Activated T-cell treated with anti-CD3 and anti-CD28 coated beads for 1 hour (primary cell): ENCODE measurements at places on chromosomes 5 and 9.

DNA sequence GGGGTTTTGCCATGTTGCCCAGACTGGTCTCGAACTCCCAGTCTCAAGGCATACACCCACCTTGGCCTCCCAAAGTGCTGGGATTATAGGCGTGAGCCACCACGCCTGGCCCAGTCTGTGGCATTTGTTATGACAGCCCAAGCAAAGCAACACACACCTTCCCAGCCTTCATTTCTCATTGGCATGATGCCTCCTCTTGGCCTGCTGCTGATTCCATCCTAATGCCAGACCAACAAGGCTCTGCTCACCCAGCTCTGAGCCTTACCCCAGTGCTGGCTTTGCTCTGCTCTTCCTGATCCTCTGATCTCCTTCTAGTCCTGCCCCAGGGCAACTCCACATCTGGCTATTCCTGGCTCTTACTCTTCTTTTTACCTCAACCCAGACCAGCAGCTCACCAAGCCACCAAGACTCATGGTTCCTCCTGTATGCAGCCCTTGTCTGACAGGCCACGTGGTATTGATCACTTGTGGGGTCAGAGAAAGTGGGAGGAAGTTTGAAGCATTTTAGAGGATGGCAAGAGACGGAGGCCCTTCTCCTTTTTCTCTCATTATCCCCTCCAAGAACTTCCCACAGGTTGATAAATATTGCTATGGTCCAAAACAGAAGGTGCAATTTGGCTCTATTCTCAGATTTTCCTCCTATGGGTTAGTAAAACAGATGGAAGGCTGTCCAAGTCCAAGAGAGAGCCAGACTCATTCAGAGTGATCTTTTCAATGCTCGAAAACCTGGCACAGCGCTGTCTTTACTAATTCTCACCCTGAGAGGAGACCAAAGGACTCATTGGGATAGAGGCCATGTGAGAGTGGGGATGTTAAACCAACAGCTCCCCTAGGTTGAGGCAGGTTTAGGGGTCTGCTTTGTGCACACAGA is 958 bp downstream of the CD180 start:
- DNase-seq: no peak

- no peak for DNase-seq
These were observed 257.7 kb downstream of the MCTP1 start for GRCh38 chr5:95027151-95027721.

- DNase-seq: no peak
These were observed 18.7 kb downstream of the GIN1 start for GRCh38 chr5:103101079-103101750.

DNA sequence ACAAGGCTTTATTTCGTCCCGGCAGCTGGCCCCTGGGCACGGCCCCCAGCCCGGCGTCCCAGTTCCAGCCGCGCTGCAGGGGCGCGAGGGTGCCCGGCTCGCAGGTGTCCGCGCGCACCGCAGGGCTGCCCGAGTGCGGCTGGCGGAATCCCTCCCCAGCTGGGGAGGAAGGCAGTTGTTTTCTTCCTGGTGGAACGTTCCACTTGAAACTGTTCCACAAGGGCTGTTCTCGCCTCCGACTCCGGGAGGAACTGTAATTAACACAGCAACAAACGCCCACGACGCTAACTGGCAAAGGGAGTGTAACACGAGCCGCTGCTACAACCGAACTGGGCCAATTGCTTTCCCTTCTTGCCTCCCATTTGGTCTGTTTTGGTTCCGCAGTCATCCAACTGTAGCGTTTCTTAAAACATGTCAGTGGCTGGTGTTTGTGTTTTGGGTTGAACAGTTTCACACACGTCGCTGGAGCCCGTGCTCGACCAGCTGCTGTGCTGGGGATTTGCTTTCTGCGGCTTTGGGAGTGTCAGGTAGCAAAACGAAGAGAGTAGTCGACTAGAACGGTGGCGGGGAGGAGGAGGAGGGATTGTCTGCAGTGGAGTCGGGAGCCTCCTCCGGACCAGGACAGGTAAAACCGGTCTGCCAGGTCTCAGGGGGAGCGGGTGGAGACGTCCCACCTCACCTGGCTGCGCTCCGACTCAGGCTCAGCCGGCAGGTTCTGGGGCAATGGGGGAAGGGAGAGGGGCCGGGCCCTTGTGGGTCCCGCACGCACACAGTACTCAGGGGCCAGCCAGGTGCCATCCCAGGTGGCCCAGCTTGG is 131.6 kb upstream of the NIPBL start:
- no peak for DNase-seq

GRCh38 chr9:135641745-135642144 is 2.4 kb upstream of the GLT6D1 start:
- DNase-seq: no peak

DNA sequence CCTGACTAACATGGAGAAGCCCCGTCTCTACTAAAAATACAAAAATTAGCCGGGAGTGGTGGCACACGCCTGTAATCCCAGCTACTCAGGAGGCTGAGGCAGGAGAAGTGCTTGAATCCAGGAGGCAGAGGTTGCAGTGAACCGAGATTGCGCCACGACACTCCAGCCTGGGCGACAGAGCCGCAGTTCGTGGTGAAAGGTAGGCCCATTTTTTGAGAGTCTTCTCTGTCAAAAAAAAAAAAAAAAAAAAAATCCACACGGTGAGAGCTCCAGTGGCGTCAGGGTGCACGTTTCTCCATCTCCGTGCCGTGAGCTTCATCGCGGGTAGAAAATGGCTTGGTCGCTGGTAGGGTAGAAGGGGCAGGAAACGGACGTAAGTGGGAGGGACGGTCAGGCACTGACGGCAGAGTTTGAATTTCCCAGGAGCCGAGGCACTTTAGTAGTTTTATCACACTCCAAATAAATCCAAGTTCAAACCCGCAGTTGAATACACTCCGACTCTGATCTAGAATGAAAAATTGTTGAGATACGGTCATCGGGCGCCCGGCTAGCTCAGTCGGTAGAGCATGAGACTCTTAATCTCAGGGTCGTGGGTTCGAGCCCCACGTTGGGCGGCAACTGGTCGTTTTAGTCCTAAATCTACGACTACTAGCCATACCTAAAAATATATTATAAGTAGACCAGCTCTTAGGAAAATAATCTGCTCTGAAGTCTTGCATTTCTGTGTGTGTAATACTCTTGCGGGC is 2.4 kb upstream of the TRIM7 start:
- peak; percentile 64 for DNase-seq

- no peak for DNase-seq
These were observed 9.3 kb upstream of the SLC36A3 start for GRCh38 chr5:151312756-151313324.

DNA sequence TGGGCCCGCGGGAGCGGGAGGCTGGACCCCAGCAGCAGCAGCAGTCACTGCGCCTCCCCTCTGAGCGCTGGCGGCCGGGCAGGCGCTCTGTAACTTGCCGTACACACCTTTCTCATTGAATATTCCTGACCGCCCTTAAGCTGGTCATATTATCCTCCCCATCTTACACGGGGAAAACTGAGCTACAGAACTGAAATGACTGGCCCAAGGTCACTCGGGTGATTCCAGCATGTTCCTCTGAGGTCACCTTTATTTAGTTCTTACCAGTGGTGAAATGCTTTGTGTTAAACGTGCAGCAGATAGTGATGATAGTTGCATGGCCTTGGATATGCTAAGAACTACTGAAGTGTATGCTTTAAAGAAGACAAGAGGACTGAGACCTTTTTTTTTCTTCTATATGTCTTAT is 607 bp downstream of the UQCRQ start:
- DNase-seq: no peak

GRCh38 chr5:52859628-52860027 is 71.9 kb downstream of the ITGA1 start:
- DNase-seq: no peak

- no peak for DNase-seq
These were observed 26.2 kb upstream of the LTC4S start for GRCh38 chr5:179767496-179768100.

DNA sequence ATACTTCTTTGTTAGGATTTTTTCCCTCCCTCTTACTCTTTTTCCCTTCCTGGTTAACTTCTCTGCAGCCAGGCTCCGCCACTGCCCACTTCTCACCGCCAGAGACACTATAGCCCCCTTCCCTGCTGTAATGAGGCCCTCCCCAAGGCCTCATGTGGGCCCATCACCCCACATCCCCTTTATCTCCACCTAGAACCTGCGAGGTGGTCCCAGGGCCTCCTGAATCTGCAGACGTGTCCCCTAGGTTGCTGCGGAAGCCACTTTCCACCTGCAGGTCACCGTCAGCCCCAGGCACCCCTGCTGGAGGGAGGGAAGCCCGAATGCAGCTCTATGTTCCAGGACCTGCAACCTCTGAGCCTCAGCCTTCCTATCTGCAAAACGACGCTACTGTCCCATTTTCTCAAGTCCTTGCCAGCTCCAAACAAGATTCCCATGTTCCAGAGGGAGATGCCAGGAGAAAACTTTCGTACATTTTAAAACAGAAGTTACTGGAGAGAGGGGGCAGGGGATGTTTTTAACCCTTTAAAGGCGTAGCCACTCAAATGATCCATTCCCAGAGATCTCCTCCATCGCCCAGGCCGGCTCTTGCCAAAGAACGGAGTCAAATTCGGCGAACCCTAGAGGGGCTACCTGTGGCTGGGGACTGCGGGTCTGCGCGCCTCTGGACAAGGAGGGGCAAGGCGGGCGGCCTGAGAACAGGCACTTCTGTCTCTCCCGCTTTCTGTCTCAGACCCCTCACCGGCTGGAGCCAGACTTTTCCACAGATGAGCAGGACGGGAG is 929 bp downstream of the SH3PXD2B start:
- no peak for DNase-seq

- no peak for DNase-seq
These were observed 59.3 kb upstream of the MYO10 start for GRCh38 chr5:16995372-16995771.

- DNase-seq: no peak
These were observed 117.3 kb upstream of the PTCH1 start for GRCh38 chr9:95634114-95634513.

DNA sequence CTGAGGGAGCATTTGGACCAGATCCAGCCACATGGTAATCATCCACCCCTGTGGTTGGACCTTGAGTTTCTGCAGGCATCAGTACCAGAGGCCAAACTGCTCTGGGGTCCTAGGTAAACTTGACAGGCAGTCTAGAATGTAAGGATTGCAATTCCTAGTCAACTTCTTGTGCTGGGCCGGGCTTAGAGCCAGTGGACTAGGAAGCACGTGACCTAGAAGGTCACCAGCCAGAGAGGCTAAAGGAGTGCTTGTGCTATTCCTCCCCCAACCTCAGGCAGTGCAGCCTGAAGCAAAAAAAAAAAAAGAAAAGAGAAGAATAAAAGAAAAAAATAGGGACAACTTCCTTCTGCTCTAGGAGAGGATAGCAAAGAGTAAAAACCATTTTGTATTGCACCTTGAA is 406.2 kb upstream of the FTMT start:
- no peak for DNase-seq

GRCh38 chr9:73736270-73736669 is 584.6 kb downstream of the ANXA1 start:
- DNase-seq: no peak

GRCh38 chr9:19985081-19985480 is 196.2 kb upstream of the SLC24A2 start:
- no peak for DNase-seq

DNA sequence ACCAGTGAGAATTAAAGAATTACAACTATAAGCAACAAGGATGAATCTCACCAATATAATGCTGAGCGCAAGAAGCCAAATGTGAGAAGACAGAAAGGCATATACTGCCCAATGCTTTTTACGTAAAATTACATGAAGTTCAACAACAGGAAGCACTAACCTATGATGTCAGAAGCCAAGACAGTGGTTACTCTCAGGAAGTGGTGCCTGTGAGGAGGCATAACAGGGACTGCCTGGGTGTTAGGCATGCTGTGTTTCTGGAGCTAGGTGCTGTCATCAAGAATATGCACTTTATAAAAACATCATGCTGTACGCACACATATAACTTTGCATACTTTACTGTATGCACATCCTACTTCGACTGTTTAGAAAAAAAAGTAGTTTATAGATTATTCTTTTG is 30.1 kb downstream of the FRMD3 start:
- DNase-seq: no peak

DNA sequence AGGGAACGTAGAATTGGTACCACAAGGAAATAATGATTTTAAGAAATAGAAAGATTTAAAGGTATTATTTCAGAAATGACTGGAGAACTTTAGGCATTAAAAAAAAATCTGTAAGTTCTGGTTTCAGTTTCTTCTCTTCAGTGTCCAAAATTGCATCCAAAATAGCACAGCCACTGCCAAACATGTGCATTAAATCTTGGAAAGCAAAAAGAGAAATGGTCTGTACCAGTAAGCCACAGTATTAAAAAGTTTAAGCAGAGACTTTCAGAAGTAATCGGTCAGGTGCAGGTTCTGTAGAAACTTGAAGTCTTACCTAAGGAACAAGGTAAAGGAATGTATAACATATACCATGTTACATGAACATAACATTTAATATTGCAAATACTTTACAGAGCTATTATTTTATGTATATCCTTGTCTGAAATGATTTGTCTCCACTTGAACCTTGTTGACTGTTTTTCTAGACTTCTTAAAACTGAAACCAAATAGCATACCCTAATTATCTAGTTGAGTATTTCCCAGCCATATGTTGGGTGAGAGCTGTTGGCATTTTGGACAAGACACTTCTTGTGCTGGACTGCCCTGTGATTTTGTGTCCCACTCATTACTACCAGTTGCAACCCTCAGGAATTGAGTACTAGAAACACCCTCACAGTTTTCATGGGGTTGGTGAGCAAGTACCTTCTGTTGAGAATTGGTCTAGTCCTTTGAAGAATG is 32.1 kb downstream of the NIPBL start:
- DNase-seq: no peak

DNA sequence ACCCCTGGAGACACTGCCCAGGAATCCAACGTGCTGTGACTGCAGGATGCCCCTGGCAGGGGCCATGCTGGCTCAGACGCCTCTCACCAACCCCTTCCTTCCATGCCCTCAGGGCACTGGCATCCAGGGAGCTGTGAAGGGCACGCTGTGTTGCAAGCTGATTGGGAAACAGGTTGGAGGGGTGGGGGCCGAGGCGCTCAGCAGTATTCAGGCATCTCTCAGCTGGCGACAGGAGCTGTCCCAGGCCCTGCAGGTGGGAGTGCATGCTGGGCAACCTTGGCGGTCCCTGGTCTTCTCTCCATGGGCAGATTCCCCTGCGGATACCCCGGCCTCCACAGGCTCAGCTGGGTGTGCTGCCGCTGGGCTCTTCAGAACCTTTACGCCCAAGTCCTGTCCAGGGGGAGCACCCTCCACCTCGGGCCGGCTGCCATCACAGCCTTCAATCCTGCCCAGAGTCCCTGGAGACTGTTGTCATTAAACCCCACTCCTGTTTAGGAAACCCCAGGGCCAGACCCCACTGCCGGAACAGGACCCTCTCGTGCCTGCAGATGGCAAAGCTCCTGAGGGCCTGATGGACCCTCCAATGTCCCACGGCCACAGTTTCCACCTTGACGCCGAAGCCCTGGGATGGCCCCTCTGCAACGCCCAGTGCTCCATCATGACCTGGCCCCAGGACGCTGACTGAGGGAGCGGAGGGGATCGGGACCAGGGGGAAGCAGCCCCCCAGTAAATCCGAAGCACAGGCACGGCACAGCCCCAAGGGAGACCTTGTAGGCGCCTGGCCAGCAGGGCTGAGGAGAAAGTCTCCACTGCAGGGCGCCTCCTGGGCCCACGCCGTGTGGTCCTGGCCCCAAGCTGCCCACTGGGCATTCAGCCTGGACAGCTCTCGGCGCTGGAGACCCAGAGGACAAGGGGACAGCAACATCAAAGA is 9.3 kb downstream of the TPPP start:
- DNase-seq: no peak
